Brain pericyte (primary cell): ENCODE measurements at places on chromosomes 5 and 9.
A peak's percentile ranks its signal among the peaks of the same experiment; 100 is the strongest.

- DNase-seq = no peak
Observed at GRCh38 chr9:16575986-16576245, 294.6 kb downstream of the BNC2 start.

GRCh38 chr5:15558240-15558639, 58.3 kb downstream of the FBXL7 start:
- DNase-seq = no peak

DNA sequence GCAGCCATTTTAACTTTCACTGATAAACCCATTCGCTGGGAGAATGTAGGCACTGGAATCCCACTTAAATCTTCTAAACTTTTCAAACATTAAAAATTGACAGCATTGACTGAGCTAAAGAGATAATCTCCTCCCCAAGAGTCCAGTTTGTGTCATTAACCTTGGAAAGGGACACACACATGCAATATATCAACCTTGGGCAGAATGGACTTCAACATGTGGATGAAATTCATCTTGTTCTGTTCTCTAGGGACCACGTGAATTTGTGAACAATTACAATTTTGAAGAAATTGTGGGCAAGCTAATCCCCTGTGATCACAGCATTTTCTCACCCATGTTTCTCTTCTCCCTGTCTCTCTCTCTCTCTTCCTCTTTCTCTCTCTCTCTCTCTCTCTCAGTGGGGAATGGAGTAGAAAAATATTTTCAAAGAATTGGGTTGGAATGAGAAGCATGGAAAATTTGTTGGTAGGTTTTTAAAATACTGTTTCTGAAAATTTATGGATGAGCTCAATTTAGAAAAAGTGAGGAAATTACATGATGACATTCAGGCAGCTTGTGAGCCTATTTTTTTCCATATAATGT, 553.7 kb downstream of the EBF1 start:
- no peak for DNase-seq

DNA sequence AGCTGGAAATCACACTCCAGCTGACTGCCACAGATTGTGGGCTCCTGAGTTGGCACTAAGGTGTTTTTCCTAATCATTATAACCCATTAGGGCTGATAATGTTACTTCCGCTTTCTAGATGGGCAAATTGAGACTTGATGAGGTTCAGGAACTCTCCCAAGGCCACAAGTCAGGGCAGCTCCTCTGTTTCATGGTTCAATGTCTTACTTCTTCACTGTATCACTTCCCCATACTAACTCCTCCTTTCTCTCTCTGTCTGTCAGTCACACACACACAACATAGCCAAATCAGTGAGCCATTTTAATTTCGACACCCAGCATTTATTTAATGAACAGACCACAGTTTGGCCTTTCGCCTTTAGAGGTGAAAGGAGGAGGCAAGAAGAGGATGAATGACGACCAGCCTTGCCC, 17.8 kb upstream of the TRAF1 start:
- no peak for DNase-seq

GRCh38 chr9:81588148-81588871, 101.0 kb downstream of the TLE1 start:
- peak; percentile 58 for DNase-seq

DNA sequence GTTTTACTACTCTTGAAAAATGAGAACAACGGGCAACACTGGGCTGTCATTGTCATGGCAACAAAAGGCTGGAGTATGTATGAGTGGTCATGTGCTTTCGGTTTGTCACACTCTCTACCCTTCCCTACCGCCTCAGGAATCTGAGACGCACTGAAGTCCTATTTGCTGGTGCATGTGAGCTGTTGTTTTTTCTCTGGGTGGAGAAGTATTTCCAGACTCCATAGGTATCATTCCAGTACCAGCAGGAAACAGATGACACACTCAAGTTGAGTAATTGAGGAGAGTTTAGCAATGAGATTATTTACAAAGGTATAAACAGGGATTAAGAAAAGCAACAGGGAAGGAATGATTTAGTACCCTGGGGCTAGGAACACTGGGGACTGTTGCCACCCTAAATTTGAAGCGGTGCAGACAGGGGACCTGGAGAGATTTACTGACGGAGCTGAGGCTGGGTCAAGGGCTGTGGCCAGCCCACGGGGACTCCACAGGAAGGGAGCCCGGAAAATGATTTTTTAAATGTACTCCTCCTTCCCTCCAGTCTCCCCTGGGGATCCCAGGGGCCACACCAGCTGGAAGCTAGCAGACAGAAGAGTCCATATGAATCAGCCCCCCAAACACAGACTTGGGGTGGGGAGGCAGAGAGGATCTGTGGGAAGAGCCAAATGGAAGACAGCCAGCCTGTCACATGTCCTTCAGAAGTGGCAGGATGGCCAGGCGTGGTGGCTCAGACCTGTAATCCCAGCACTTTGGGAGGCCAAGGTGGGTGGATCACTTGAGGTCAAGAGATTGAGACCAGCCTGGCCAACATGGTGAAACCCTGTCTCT, 13.2 kb upstream of the ZBTB43 start:
- DNase-seq = peak; percentile 33

- DNase-seq = no peak
Observed at GRCh38 chr9:4748612-4749011, 7.6 kb upstream of the AK3 start.

DNA sequence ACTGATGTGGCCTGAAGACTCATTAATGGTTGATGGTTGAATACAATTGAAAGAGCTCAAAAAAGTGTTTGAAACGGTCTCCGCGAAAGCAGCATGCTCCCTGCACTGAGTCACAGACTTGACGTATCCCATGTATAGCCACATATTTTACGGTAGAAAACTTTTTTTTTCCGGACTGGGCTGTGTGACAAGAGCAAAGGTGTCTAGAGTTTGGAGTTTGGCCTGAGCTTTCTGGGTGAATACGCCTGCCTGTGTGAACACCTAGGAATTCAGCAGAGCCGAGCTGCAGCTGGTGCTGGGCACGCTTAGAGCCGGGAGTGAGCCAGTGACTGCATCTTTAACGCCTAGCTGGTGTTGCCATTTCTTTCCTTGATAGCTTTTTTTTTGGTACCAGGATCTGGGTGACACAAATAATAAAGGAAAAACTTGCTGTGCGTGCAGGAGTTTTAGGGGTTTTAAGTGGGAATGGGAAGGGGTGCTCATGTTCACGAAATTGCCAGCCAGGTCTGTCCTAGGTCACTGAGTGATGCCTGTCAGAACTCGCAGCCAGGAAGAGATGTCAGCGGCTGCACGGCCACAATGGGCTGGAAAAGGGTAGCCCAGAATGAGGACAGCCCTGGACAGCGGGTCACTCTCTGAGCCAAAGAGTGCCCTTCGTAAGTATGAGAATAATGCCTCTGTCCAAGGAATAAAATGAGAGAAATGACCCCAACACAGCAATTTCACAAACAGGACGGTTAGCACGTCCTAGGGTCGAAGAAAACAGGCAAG, 51.7 kb downstream of the PSMB7 start:
- no peak for DNase-seq

DNA sequence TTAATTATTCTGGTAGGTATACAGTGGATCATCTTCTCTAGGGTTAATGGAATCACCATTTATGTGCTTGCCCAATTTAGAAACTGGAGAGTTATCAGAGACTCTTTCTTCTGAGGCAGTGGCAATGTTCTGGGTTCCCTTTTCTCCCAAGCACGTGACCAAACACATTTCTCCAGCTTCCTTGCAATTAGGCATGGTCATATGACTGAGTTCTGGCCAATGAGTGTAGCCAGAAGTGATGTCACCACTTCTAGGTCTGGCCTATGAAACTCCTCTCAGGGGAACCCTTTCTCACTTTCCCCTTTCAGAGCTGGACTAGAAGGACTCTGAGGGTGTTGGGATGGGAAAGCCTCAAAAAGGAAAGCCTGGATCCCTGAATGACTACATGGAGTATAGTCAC, 172.0 kb downstream of the NSG2 start:
- DNase-seq = no peak

GRCh38 chr5:50969151-50970031, 303.0 kb downstream of the PARP8 start:
- DNase-seq = no peak

DNA sequence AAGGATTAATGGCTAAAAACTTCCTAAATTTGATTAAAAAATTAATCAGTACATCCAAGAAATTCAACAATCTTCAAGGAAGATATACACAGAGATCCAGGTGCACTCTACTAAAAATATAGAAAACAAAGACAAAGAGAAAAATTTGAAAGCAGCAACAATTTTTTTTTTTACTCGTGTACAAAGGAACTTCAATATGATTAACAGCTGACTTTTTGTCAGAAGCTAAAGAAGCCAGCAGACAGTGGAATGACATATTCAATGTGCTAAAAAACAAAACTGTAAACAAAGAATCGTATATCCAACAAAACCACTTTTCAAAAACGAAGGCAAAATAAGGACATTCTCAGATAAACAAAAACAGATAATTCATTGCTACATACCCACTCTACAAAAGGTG, 234.6 kb downstream of the FSTL4 start:
- DNase-seq = no peak

DNA sequence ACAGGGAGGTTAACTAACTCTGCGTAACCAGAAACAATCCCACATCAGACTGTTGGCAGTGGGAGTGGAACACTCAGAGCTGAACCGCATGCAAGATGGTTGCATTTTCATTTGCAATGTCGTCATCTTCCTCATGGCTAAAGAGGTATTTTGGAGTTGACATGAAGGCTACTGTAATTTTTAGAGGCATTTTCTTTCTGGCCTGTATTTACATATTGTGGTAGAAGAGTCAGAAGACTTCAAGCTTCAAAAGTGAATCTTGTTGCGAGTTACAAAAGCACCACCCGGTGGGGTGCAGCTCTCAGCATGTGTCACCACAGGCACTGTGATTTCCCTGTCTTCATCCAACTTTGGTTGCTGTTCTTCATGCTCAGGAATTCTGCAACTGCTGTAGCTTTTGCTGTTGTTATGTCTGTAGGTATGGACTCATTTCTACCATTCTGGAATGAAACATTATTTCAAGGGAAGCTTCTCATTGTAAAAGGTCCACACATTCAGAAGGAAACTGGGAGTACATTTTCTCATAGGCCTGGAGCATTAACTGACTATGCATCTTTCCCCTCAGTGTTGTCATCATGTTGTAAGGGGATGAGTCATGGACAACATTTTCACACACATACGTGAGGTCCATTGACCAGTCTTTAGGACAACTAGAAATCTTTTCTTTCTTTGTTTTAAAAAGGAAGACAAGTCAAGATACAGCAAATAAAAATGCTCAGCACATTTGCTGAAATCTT, 35.4 kb upstream of the GDNF start:
- peak; percentile 32 for DNase-seq

GRCh38 chr9:133275105-133276000, at the start of gene ABO:
Gene ABO, minus strand, starts transcription at chr9:133275201.
- no peak for DNase-seq

DNA sequence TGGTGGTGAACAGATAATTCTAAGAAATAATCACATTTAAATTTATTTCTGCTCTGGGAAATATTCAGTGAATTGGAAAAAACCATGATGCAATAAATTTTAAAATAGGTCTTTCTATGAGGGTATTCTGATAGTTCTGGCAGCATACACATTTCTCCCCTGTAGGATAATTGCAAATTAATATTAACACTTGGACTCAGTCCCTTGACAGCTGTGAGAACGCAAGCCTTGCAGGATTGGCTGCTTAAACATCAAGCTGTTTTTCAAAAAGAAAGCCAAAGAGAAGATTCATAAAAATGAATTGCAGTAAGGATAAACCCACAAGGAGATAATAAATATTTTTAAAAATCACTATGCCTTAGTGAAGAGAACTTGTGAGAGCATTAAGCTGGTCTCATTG, 180.0 kb downstream of the MTRR start:
- DNase-seq = no peak

DNA sequence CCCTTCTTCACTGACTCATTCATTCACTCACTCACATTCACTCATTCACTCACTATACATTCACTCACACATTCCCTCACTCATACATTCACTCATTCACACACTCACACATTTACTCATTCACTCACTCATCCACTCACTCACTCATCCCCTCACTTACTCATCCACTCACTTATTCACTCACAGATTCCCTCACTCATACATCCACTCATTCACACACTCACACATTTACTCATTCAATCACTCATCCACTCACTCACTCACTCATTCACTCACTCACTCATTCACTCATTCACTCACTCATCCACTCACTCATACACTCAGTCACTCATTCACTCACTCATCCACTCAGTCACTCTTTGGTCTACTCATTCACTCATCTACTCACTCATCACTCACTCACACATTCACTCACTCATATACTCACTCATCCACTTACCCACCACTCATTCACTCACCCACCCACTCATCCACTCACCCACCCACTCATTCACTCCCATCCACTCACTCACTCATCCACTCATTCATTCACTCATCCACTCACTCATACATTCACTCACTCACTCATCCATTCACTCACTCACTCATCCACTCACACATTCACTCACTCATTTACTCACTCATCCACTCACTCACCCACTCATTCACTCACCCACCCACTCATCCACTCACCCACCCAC, 27.2 kb downstream of the WNK2 start:
- no peak for DNase-seq

GRCh38 chr5:140497897-140498296, 49.6 kb upstream of the EIF4EBP3 start:
- no peak for DNase-seq

GRCh38 chr9:89528540-89528939, 30.6 kb upstream of the SEMA4D start:
- no peak for DNase-seq

- peak; percentile 77 for DNase-seq
Observed at GRCh38 chr9:10265153-10265631, 347.6 kb downstream of the PTPRD start.

DNA sequence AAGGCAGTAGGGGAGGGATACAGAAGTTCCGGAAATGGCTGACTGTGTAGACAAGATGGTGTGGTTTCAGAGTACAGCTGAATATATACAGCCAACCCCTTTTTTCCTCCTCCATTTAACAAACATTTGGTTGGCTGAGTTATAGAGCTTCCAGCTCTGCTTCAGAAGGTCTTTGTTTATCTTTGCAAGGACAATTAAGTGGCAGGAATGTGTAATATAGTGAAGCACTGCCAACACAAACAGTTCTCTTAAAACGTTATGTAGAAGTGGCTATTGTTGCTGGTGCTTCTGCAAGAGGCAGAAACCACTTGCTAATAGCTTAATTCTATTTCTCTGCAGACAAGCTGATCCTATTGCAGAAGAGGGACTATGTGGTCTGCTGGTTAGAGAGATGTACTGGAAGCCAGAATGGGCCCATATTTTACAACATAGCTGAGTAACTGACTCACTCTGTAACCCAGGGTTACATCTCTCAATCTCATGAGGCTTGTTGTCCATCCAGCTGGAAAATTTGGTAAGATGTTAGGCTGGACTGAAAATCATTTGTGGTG, 62.7 kb upstream of the OSMR start:
- peak; percentile 63 for DNase-seq

DNA sequence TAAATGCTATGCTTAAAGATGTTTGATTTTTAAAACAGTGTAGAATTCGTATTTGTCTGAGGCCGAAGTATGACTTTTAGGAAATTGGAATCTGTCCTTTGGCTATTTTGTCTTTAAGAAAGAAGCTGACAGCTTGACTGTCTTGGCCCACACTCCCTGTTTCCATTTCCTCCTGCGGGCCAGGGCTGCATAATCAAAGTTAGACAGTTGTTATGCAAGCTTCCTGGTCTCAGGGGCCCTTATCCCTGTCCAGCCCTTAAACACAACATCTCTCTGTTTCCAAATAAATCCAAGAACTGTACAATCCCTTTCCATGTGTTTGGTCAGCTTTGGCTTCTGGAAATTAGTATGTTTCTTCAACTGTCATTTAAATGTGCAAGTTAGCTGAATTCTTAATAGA, 54.6 kb upstream of the ECM2 start:
- DNase-seq = no peak
